Thyroid gland (tissue), 4 donors: ENCODE measurements at places on chromosomes 6 and 20. TPM values are rescaled to one million over a fixed set of nuclear protein-coding genes. Genes with fewer than 3 reads are reported as not detected.

Gene PRIM2
- 15.3 TPM for total RNA-seq

Gene LPA
- not detected for total RNA-seq

DNA sequence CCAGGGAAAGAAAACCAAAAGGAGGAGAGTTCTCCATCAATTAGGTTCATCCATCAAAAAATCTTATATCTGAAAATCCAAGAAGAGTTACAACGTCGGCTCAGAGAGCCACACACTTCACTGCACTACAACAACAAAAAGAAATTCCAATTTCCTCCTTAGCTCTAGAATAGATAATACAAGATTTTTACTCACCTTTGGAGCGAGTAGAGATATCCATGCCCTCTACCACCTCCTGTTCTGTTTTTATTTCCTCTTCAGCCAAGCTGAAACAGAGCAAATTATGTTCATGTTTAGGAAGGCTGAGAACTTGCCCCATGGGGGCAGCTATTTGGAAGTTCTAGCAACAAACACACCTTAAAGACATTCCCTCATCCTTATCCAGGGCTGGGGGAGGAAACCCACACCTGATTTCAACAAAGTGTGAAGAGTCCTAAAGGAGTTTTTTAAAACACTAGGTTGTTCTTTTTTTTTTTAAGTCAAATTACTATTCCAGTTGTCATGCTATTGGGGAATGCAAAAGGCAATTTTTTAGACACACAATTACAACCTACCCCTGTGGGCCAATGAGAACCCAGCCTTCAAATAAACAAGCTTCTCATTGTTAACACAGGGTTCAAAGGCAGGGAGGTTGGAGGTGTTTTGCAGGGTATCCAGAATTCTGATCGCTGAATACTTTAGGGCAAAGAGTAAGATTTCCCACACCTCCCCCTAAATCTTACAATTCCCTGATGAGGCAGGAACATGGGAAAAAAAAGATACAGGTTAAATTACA lies 8.7 kb downstream of the ZMYND8 start:
- H3K4me3 ChIP-seq, result no peak overlapping the region
- H3K27ac ChIP-seq, result peak overlapping the region; percentile 100
- no peaks in the 10 kb centered on the region for H3K27me3 ChIP-seq
- no peaks in the 10 kb centered on the region for H3K36me3 ChIP-seq
- DNase-seq, result no peak
- peaks cover 61% of the 10 kb centered on the region for H3K4me1 ChIP-seq

- H3K27ac ChIP-seq, result no peak overlapping the region
- peak overlapping the region; percentile 95 for H3K4me3 ChIP-seq
- H3K36me3 ChIP-seq, result no peaks in the 10 kb centered on the region
- peaks cover 5% of the 10 kb centered on the region for H3K4me1 ChIP-seq
Measured at GRCh38 chr20:36744764-36745191, 1.1 kb downstream of the NDRG3 start.

- H3K36me3 ChIP-seq, result peaks cover 5% of the 10 kb centered on the region
- peaks cover 53% of the 10 kb centered on the region for H3K4me1 ChIP-seq
- peak overlapping the region; percentile 76 for H3K27ac ChIP-seq
- no peak for DNase-seq
Measured at GRCh38 chr20:47278907-47279348, 77.6 kb downstream of the ZMYND8 start.

DNA sequence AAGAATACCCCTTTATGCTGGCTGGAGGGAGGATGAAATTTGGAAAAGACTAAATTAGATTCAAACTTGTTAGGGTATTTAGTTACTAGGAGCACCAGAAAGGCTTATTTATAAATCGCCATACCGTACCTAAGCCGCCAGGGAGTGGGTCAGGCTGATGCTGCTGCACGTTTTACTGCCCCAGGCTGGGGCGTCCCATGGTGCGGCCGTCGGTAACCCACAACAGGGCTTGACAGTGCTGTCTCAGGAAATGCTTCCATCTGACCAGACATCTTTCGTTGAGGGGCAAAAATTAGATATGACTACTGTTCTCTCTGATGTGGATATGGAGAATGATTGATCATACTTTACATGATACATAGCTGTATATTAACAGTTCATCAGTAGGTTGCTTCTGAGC lies 52.9 kb downstream of the ARID1B start:
- H3K27me3 ChIP-seq, result no peaks in the 10 kb centered on the region
- H3K27ac ChIP-seq, result no peak overlapping the region
- H3K4me1 ChIP-seq, result peaks cover 68% of the 10 kb centered on the region
- DNase-seq, result no peak
- H3K36me3 ChIP-seq, result no peaks in the 10 kb centered on the region
- H3K4me3 ChIP-seq, result no peak overlapping the region
